ENCODE measurements at places on chromosomes 7 and 10. TPM values are rescaled to one million over a fixed set of nuclear protein-coding genes. Genes with fewer than 3 reads are reported as not detected.

Gene LUC7L2
- polyA plus RNA-seq, result 182 TPM

Gene CDH23
- 2.1 TPM for polyA plus RNA-seq

DNA sequence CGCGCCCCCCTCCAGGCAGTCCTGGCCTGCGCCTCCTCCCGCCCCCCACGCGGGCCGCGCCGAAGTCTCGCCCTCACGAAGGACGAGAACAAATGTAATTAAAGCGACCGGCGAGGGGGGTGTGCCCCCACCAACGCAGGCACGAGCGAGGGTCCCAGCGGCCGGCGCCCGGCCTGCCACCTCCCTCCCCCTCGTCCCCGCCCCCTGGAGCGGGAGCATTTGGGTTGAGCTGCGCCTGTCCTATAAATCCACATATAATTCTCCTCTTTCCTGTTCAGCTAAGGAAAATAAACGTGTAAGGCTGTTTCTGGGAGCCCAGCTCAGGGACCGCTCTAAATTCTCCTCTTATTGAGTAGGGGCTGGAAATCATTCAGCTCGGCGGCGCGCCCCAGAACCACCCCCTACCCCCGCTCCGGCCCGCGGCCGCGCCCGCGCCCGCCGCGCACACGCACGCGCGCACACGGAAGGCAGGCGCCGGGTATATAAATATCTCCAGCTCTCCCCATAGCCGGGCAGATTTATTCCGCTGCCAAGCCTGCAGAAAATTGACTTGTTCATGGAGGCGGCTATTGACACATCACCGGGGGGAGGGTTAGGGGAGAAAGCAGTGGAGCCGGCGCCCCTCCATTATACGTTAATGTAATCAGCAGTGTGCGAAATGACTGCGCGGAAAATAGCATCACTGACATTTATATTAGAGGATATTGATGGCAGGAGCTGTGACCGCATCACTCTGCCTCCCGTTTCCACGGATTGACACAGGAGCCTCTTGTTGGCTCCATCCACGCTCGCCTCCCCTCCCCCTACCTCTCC lies 61.6 kb upstream of the BTRC start:
- DNase-seq, result no peak

DNA sequence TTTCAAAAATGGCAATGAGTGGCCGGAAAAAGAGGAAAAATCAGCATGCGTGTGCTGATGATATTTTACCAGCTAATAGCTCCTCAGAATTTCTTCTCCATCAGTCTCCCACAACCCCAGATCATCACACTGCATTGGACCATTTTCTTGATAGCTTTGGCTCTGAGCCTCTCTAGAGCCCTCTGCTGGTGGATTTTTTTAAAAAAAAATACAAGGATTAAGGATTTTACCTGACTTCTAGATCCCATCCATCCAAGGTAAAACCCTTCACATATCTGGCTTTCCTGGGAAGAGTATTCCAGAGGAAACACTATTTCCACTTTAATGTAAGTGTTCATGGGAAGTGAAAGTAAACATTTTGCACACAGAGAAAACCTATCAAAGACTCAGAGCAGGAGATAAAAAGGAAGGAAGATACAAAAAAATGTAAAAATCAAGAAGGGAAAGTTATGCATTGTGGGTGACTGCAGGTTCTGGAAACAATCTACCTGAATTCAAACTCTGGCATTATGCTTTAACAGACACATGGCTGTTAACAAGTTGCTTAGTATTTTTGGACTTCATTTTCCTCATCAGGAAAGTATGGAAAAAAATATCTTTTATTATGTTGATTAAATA lies 380.9 kb downstream of the LRRTM3 start:
- no peak for DNase-seq

- DNase-seq, result no peak
These were observed 849.8 kb upstream of the SORCS1 start for GRCh38 chr10:108014145-108014901.

DNA sequence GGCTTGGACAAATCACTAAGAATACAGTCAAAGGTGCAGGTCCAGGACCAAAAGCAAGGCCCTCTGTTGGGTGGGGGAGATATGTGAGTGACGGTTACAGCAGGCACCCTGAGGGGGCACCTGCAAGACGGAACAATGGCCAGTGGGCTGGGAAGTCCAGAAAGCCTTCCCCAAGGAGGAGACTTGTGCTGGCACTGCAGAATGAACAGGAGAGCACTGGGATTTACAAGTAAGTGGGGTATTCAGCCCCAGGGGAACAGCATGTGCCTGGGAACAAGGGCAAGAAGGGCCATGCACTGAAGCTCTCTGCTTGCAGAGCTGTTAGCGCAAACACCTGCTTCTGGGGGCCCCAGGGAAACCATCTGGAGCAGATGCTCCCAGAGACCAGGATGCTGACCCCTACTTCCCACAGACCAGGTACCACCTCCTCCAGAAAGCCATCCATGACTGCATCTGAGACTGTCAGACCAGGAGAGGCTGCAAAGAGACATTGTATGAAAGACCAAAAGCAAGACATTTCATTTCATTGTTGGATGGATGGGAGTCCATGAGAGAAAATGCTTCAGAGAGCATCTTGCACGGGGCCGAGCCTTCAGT lies 24.6 kb upstream of the ZMIZ1 start:
- no peak for DNase-seq

Measured in renal cortex interstitium (tissue), 15 donors.